Activated CD4-positive, alpha-beta T cell treated with anti-CD3 and anti-CD28 coated beads, Interleukin-2, Interleukin-6, amounts not matched to agents 100 ng/mL and 50 ng/mL, durations not matched to agents 16 hours and 8 hours (primary cell): ENCODE measurements at places on chromosomes 6 and 20.

GRCh38 chr6:29749308-29749662 is 26.1 kb downstream of the HLA-F start:
- no peak for DNase-seq

- DNase-seq = no peak
Observed at GRCh38 chr6:145882121-145882531, 67.5 kb upstream of the FBXO30 start.

DNA sequence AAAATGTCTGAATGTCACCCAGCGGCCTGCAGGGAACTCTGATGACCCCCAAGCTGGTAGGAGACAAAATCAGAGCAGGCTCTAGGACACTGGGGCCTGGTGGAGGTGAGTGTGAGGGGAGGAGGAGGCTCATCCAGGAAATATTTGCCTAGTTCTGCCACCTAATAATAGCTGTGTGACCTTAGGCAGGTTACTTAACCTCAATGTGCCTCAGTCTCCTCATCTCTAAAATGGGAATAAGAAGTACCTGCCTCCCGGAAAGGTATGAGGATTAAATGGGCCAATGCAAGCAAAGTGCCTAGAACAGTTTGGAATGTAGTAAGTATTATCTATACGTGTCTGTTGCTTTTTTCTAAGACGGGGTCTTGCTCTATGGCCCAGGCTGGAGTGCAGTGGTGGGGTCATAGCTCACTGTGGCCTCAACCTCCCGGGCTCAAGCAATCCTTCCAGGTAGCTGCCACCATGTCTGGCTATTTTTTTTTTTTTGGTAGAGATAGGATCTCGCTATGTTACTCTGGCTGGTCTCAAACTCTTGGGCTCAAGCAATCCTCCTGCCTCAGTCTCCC is 60.4 kb downstream of the RAB44 start:
- DNase-seq = no peak

DNA sequence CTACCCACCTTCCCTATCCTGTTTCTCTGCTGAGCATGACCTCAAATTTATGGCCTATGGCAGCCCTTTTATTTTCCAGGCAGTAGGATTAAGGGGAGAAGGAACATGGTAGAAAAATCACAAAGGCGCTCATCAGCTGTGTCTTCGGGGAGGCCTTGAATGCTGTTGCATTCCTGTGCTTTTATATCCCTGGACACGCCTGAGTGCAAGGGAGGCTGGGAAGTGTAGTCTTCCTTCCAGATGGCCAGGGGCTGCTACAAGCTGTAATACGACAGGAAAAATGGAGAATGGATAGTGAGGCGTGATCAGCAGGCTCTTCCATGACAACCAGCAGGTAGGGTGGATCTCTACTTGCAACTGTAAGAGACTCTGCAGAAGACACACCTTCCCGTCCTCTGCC is 210.9 kb upstream of the GGTLC1 start:
- no peak for DNase-seq

DNA sequence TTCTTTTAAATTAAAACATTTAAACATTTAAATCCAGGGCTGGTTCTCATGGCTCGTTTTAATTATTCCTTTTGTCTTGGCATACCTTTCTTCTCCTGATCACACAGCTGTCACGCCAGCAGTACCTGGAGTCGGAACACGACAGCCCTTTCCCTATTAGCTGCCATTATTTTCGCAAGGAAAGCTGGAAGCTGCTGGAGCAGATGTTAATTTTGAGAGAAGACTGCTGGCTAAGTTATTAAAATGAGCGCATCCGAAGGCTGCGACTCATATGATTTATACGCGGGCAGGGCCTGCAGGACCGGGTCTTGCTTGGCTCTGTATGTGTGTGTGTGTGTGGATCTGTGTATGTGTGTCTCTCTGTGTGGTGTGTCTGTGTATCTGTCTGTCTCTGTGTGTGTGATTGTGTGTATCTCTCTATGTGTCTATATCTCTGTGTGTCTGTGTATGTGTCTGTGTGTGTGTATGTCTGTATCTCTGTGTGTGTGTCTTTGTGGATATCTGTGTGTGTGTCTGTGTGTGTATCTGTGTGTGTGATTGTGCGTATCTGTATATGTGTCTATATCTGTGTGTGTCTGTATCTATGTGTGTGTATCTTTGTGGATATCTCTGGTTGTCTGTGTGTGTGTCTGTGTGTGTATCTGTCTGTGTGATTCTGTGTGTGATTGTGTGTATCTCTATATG is 191.5 kb downstream of the CDH4 start:
- no peak for DNase-seq

- no peak for DNase-seq
Observed at GRCh38 chr6:18212231-18212630, 52.1 kb downstream of the DEK start.

- no peak for DNase-seq
Observed at GRCh38 chr20:62089393-62089792, 23.7 kb upstream of the TAF4 start.

- no peak for DNase-seq
Observed at GRCh38 chr6:126618639-126619343, 278.9 kb downstream of the CENPW start.
